Lower leg skin (tissue), 4 donors: ENCODE measurements at places on chromosomes 1 and 21. TPM values are rescaled to one million over a fixed set of nuclear protein-coding genes. Genes with fewer than 3 reads are reported as not detected.

DNA sequence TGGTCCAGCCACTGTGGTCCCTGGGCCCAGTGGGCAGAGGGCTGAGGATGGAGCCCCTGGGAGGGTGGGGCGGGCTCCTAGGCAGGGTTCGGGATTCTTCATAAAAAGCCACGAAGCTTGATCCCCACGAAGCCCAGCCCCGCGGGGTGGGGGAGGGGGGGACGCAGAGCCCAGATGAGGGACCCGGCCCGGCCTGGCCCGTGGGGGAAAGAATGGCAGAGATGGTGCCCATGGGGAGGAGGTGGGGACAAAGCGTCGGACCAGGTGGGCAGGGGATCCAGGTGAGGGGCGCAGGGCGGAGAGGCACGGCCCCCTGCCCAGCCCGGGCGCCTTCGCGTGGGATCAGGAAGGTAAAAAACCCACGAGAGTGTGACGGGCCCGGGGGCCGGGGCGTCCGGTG is 6.0 kb upstream of the SMIM12 start:
- DNase-seq, result no peak

GRCh38 chr1:219020846-219021245 is 152.8 kb upstream of the LYPLAL1 start:
- no peak for DNase-seq

DNA sequence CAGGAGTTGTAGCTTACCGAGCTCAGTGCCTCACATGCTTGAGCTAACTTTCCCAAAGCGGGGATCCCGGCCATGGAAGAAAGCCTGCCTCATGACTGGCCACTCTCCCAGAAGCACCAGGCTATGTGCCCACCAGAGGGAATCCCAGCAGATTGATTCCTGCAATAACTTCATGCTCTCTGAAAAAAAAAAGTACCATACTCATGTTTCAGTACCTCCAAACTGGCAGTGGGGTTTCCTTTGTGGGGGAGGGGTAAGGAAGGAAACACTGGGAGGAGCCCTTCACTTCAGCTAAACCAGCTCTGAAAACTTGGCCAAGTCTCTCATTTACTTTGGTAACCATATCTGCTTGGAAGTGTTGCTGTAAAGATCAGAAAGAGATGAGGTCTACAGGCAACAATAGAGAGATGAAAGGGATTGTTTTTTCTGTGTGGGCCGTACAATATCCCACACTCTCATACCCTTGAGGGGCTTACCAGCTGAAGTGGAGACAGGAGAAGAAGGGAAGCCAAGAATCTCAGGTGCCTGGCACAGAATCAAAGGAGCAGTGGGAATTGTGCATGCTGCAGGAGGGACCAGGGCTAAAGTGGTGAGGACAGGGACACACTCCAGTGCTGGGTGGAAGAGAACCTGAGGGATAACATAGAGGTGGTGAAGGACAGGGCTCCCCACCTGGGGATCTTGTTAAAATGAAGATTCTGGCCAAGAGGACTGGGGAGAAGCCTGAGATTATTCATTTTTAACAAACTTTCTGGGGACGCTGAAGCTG is 42.4 kb upstream of the TACSTD2 start:
- peak; percentile 36 for DNase-seq

DNA sequence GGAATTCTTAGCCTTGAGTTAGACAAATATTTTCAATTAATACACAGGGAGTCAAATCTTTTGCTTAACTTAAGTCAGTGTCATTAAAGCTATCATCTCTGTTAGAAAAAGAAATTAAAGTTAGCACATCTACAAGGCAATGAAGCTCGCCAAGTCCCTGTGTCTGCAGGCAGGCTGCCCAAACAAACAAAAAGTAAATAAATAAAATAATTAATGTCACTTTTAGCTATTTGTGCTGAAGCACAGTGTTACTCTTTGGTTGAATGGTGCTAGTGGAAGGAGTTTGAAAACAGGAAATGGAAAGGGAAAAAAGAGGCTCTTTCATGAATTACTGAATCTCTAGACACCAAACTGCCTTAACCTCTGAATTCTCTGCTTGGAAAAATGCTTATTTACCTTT is 37.1 kb upstream of the COL11A1 start:
- DNase-seq, result no peak

DNA sequence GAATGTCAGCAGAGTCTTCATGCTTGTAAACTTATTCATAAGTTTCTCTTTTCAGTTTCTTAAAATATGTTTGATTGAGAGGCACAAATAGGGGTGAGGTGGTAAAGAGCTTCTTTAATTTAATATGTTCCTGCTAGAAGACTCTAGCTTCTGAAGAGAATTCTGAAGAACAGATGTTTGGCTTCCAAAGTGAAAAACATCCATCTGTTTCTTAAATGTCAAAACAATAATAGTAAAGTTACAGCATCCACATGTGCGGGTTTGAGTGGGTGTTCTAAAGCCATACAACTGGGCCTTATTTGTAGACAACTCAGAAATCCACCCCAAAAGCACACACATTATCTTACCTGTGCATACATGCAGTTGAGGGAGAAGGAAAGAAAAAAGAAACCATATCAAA is 144.0 kb upstream of the ADGRL4 start:
- no peak for DNase-seq

DNA sequence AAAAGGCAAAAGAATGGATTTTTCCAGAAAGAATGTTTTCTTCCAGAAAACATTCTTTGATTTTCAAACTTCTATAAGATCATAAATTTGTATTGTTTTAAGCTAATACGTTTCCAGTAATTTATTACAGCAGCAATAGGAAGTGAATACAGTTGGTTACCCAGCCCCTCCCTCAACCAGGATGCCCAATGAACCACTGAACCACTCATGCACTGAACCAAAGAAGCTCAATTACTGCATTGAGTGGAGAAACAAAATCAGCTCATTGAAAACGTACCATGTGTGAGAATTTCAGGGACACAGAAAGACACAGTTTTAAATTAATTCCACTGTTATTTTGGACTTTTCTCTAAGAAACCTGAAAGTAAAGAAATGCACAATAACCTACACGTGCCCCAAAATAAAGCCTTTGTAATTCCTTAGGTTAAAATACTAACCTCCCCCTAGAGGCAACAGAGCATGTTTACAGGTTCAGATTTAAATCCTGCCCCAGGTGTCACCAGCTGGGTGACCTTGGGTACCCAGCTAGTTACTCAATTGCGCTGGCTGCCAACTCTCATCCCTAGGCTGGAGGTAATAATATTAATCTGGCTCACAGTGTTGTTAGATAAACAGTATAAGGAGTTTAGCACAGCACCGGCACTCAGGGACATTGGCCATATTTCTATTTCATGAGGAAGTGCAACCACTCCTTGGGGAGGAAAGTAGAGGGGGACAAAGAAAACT is 111.7 kb downstream of the NMNAT2 start:
- DNase-seq, result no peak

DNA sequence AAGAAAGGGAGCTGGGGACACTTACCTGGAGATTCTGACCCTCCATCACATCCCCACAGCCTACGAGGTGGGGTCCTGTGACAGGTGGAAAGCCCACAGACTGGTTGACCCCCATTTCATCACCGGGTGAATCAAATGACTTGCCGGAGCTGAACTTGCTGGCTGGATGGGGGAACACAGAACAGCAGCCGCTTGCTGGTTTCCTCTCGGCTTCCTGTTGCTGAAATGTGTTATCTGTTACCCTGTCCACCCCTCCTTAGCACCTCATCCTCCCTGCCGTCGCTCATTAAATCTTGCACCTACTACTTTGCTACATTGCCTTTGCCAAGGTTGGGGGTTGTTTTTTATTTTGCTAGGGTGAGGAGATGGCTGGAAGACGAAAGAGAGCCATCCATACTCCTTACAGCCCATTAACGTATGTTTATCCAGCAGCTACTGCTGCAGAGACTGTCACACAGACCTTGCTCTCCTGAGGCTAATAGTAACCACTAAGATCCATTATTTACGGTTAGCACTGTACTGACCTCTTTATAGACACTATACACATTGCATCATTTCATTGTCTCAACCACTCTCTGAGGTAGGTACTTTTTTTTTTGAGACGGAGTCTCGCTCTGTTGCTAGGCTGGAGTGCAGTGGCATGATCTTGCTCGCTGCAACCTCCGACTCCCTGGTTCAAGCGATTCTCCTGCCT is 7.0 kb downstream of the PAFAH2 start:
- no peak for DNase-seq

- DNase-seq, result peak; percentile 90
Measured at GRCh38 chr1:25246600-25247023, 642 bp downstream of the RSRP1 start.

DNA sequence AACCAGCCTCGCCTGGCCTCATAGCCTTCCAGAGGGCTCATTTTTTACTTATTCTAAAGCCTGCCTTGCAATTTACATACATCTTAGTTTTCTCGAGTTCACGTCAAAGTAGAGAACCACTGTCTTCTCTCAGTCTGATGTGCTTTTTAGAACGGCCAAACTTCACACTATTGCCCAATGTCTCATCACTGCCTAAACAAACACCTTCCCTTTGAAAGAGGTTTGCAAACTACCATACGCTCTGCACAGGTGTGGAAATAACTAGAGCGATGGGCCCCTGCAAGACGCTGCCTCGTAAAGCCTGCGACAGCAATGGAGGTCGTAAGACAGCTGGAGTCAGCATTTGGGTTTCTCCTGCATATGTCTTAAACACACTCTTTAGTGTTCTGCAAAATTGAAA is 22.6 kb downstream of the PRDM15 start:
- no peak for DNase-seq

DNA sequence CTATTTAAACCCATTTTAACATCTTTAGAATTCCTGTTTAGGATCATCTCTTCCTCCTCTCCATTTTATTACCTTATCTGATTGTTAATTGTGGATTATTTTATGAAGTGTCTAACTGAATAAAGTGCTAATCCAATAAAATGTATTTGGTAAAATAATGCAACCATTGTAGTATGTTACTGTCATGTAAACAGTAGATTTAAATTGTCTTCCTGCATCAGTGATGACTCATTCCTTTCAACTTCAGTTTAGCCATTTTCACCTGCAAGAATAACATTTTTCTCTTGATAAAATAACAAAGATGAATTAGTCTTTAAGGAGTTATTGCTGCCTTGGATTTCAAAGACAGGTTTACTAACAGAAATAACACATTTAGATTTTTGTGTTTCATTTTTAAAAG is 5.4 kb downstream of the PPP2R5A start:
- DNase-seq, result no peak

GRCh38 chr1:10665930-10666850 is 130.3 kb downstream of the CASZ1 start:
- no peak for DNase-seq

GRCh38 chr1:94110946-94111740 is 9.8 kb downstream of the ABCA4 start:
- DNase-seq, result peak; percentile 59

DNA sequence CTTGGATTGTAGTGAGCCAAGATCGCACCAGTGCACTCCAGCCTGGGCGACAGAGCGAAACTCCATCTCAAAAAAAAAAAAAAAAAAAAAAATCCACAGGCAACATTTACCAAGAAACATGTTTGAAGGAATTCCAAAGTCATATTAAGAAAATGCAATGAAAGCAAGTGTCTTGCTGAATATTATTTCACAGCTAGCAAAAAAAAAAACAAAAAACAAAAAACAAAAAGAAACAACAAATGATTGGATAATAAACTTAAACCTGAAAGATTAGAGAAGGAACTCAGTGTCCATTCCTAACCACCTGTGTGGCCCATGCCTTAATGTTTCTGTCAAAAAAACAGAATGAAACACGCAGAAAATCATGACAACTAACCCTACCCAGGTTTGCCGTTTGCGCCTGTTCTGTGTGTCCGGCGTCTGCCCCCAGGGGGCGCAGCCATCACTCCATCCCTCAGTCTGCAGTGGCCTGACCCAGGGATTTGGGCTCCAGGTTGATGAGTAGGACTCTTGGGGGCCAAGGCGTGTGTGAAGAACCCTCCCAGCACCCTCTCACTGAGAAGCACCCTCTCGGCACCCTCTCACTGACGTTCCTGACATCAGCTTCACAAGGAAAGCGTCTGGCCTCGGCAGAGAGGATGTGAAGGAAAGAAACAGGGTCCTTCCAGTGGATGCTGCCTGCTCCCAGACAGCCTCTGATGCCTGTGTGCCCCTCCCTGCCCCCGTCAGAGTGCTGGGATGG is 19.2 kb upstream of the PTTG1IP start:
- DNase-seq, result no peak

DNA sequence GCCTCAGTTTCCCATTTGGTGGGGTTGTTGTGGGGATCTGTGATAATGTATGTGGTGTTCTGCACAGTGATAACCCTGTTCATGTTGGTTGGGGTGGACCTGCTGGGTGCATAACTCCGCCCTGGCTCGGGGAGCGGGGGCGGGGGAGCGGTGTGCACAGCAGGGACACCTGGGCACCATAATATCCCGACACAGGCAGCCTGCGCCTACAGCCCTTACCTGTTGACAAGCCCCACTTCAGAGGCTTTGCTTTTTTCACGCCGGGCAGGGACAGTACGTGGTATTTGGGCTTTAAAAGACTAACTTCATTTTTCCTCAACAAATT is 48.0 kb upstream of the ACOT11 start:
- no peak for DNase-seq

DNA sequence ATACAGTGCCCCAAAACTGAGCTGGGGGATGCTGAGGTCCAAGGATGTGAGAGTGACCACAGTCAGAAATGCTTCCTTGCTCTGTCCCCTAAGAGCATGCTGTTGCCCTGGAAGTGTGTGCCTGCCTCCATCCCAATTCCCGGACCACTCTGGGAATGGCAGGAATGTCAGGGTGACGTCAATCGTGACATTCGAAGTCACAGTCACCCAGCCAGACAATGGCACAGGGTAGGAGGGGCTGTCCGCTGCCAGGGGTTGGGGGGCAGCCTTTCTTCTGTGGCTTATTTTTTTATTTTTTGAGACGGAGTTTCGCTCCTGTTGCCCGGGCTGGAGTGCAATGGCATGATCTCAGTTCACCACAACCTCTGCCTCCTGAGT is 22.3 kb downstream of the MEF2D start:
- DNase-seq, result no peak

GRCh38 chr1:209607795-209608178 is 24.3 kb downstream of the CAMK1G start:
- no peak for DNase-seq

Gene PLA2G2C
- total RNA-seq, result 0.10 TPM

Gene ZSWIM5
- total RNA-seq, result 1.4 TPM

Gene VHLL
- not detected for total RNA-seq

Gene LRRC53
- total RNA-seq, result not detected
